Stimulated activated CD8-positive, alpha-beta memory T cell treated with anti-CD3 and anti-CD28 coated beads, Interleukin-2, amount 100 ng/mL, for 1 hour (primary cell): ENCODE measurements at places on chromosomes 16 and 17.

- no peak for DNase-seq
These were observed 162.2 kb downstream of the COPRS start for GRCh38 chr17:31696703-31697325.

DNA sequence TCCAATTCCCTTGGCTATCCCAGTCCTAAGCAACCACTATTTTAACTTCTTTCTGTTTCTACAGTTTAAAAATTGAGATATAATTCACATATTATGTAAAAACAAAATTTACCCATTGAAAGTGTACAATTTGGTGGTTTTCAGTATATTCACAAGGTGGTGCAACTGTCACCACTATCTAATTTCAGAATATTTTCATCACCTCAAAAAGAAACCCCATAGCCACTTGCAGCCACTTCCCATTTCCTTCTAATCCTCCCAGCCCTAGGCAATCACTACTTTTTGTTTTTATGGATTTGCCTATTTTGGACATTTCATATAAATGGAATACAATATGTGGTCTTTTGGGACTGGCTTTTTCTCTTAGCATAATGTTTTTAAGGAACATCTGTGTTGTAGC lies 36.1 kb upstream of the NACA2 start:
- DNase-seq: no peak

- DNase-seq: no peak
These were observed 943 bp upstream of the COTL1 start for GRCh38 chr16:84618581-84619460.

- DNase-seq: no peak
These were observed 12.2 kb upstream of the ELAC2 start for GRCh38 chr17:13030056-13030455.

DNA sequence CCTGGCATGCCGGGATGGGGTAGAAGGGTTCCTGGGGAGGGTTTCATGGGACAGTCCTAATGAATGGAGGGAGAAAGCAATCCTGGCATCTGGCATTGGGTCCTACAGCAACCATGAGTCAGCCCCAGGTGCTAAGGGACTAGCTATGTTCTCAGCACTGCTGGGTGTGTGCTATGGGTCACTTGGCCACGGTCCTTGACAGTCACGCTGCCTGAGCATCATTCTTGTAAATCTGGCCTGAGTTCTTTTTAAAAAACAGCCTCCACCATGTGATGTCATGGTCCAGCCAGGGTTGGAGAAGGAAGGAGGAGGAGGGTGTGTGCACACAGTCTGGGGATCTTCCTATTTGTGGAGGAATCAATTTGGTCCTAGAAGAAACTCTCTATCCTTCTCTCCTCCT lies 6.2 kb upstream of the RAMP2 start:
- DNase-seq: no peak
